Stomach (tissue), 19 donors: ENCODE measurements at places on chromosomes 3 and 15. TPM values are rescaled to one million over a fixed set of nuclear protein-coding genes. Genes with fewer than 3 reads are reported as not detected.

Gene OR5K2
- total RNA-seq: not detected

Gene PLA2G4D
- total RNA-seq: not detected

Gene THRB
- total RNA-seq: 6.1 TPM

DNA sequence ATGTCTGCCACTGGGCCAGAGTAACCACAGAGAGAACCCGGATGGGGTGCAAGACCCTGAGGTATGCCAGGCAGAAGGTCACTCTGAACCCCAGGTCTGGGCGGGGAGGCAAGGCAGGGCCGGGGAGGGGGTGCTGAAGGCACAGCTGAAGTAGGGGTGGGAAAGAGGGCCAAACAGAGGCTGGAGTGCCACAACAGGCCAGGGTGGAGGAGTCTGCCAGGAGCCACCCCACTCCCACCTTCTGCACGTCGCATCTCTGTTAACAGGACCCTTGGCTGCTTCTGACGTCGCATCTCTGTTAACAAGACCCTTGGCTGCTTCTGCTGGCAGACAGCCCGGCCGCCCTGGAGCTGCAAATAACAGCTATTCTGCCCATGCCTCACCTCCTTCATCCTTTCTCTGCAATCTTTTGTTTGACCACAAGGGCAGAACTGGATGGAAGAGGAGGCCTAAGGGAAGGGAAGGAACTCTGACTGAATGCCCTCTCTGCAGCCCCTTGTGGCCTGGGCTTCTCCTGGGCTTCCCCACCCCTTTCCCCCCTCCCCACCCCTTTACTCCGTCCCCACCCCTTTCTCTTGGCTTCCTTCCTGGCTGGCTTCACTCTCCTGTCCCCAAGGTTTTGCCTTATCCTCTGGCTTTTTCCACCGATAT lies 20.6 kb upstream of the FBLN2 start:
- no peak overlapping the region for H3K4me3 ChIP-seq
- no peak overlapping the region for H3K27ac ChIP-seq
- H3K36me3 ChIP-seq: no peaks in the 10 kb centered on the region
- peak; percentile 50 for DNase-seq
- peaks cover 30% of the 10 kb centered on the region for H3K27me3 ChIP-seq
